ENCODE measurements at places on chromosomes 16 and 17.

DNA sequence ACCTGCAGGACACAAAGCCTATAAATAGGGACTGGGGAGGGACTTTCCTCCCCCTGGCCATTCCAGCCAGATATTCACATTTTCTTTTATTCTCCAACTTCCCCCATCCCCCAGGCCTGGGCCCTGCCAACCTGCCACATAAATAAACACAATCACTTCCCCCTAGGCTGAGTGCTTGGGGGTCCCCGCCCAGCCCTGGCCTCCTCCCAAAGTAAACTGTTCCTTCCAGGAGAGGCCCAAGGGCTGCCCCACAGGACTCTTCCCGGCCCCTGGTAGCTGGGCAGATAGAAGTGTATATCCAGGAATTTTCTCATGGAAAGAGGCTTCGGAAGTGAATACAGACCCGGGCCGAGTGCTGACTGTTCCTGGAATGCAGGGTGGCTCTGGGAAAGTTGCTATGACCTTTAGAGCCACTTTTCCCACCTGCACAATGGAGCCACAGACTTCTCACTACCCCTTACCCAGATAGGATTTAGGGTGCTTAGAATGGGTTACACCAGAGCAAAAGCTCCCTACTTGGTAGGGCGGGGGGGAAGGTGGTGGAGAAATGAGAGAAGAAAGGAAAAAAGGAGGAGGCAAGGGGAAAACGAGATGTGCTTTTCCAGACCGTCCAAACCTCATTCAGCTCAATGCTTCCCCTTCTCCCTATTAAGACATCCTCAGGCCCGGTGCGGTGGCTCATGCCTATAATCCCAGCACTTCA lies 8.5 kb downstream of the CSF3 start:
- DNase-seq, result no peak

DNA sequence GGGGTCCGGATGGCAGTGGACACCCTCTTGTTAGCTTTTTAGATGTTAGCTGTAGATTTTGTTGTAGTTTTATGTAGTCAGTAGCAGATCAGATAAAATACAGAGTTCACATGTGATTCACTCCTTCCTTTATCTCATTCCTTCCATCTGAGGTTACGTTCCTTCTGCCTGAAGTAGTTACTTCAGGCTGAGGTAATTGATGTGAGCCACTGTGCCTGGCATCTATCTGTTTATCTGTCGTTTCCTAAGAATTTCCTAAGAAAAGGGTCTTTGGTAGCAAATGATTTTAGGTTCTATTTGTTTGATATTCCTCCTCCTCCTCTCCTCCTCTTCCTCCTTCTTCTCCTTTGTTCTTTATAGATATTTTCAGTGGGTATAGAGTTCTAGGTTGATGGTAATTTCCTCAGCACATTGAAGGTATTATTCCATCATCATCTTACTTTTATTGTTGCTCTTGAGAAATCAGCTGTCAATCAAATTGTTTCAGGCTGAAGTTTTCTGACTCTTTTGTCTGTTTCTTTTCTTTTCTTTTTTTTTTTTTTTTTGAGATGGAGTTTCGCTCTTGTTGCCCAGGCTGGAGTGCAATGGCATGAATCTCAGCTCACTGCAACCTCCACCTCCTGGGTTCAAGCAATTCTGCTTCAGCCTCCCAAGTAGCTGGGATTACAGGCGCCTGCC lies 29.6 kb upstream of the FBXO47 start:
- no peak for DNase-seq

- DNase-seq, result no peak
These were observed 206.1 kb downstream of the ABCC12 start for GRCh38 chr16:47949714-47950113.

DNA sequence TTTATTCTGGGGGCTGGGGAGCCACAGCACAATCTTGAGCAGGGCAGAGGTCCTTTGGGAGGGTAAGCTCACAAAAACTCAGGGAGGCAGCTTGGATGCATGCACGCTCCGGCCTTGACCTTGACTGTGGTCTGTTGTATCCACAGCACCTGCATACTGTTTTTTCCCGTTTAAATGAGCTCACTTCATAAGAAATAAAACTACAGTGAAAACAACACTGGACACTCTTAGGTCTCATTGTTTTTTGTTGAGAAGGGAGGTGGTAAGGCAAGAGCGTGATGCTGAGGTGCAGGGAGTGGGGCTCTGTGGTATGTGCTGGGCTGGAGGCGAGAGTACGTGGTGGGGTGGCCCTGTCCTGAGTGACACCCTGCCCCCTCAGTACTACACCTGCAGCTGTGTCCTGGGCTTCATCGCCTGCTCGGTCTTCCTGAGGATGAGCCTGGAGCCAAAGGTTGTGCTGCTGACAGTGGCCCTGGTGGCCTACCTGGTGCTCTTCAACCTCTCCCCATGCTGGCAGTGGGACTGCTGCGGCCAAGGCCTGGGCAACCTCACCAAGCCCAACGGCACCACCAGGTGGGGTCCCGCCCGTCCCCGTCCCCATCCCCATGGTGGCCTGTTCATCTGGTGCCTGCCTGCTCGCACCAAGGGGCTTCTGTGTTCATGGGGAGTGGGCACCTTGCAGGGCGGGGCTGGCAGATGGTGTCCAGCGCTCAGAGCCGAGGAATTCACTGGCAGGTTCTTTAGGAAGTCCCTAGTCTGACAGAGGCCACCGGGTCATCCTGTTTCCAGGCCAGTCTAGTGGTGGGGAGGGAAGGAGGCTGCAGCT lies 44.2 kb downstream of the ADCY7 start:
- DNase-seq, result no peak

GRCh38 chr16:84838383-84838948 lies 18.7 kb downstream of the CRISPLD2 start:
- no peak for DNase-seq

GRCh38 chr16:66706506-66706880 lies 9.9 kb upstream of the CMTM4 start:
- DNase-seq, result no peak

- DNase-seq, result no peak
These were observed 45.8 kb upstream of the CIBAR2 start for GRCh38 chr16:85157813-85158742.

DNA sequence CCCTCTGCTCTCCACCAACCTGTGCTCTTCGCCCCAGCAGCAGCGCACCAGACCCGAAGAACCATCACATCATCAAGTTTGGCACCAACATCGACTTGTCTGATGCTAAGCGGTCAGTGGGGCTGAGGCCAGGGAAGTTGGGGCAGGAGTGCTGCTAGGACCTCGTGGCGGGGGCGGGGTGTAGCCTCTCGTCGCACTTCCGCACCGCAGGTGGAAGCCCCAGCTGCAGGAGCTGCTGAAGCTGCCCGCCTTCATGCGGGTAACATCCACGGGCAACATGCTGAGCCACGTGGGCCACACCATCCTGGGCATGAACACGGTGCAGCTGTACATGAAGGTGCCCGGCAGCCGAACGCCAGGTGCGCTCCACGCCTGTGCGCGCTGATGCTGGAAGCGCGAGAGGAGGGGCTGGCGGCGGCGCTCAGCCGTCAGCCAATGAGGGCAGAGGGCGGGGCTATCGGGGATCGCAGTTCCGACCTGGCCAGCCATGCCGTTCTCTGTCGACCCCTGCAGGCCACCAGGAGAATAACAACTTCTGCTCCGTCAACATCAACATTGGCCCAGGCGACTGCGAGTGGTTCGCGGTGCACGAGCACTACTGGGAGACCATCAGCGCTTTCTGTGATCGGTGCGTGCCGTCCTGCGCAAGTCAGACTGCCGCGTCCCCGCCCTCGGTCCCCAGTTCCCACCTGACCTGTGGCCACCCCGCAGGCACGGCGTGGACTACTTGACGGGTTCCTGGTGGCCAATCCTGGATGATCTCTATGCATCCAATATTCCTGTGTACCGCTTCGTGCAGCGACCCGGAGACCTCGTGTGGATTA lies 3.2 kb upstream of the TMEM88 start:
- DNase-seq, result peak; percentile 82

GRCh38 chr17:82973456-82974135 lies 105.8 kb upstream of the METRNL start:
- no peak for DNase-seq

- no peak for DNase-seq
These were observed 396.6 kb upstream of the DYNLRB2 start for GRCh38 chr16:80144191-80144590.

DNA sequence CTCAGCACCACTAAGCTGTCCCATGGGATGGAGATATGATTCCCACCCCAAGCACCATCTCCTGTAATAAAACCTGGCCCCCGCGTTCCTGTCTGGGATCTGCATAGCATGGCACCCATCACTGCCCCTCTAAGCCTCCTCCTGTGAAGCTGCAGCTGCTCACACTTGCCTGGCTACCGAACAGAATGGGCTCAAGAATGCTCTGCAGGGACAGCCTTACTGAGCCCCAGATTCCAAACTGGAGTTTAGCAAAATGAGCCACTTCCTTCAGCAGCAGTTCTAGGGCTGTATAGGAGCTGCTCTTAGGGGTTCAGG lies 256.1 kb downstream of the CPPED1 start:
- no peak for DNase-seq

- DNase-seq, result no peak
These were observed 356.3 kb upstream of the SOX9 start for GRCh38 chr17:71764505-71764904.

DNA sequence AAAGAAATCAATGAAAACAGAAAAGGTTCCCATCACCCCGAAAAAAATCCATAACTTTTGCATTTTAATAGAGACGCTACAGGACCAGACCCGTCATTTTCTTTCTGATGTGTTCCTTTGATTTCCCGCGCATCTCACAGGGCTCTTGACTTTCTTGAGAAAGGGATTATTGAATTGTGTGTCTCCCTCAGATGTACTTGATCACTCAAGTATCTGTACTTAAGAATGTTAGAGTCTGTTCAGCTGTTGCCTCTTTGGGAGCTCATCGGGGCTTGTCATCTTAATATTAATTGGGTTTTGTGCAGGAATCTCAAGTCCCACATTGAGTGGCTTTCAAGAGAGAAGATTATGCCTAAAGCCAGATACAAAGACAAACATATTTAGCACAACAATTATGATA lies 606.4 kb upstream of the SALL1 start:
- DNase-seq, result no peak

DNA sequence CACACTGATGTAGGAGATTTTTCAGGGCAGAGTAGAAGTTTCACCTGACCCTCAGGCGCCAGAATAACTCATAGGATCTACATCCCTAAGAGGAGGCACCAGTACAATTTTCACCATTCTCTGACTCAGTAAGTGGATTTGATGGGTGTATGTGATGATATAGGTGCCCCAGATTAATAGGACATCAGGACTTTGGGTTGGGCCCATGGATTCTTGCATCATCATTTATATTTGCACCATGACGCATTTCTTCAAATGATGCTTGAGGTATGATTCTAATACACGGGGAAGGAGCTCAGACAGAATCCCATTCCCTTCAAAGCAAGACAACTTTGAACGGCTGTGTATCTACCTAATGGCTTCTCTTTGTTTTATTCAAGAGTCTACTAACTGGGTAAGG lies 173.2 kb downstream of the TMEM114 start:
- DNase-seq, result no peak

DNA sequence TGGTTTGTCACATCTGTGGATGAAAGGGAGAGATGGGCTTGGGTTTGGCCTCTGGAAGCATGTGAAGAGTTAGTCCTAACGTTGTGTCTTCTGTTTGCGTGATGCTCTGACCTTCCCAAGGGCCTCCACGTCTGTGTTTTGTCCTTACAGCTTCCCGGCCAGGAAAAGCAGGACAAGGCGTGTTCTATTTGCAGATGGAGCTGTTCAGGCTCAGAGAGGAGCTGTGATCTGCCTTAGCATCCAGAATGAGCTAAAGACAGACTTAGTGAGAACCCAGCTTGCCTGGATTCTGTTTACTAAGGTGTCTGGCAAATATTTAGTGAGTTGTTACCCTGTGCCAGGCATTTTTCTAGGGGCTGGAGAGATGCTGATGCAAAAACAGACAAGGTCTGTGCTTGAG lies 282.1 kb downstream of the CBLN1 start:
- no peak for DNase-seq

- DNase-seq, result no peak
These were observed 100.7 kb downstream of the OR1D5 start for GRCh38 chr17:2962729-2963128.

DNA sequence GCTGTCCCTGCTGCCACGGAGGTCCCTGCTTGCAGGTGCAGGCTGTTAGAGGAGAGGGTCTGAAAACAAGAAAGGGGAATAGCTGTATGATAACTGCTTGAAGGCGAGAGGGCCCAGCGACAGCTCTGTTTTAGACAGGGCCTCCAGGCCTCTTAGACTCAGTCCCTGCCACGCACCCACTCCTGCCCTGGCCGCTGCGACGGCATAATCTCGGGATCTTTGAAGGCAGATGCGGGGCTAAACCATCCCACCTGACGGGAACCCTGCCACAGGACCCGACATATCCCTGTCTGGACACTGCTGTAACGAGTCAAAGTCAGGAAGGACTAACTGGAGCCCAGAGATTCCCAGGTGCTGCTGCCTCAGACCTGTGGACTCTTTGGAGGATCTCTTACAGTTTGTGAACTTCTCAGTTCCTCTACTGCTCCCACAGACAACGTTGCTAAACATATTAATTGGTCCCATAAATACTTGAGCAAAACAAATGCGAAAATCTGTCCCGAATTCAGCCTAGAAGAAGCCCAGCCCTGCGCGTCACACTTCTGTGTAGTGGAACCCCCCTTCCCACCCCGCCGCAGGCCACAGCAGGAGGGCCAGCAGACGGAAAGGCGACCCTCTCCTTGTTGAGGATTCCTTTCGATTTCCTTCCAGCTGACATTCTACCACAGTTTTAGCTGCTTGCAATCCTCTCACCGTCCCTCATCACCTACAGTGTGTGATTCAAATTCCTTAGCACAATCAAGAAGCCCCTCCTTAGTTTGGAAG lies 998 bp upstream of the TMEM11 start:
- no peak for DNase-seq

DNA sequence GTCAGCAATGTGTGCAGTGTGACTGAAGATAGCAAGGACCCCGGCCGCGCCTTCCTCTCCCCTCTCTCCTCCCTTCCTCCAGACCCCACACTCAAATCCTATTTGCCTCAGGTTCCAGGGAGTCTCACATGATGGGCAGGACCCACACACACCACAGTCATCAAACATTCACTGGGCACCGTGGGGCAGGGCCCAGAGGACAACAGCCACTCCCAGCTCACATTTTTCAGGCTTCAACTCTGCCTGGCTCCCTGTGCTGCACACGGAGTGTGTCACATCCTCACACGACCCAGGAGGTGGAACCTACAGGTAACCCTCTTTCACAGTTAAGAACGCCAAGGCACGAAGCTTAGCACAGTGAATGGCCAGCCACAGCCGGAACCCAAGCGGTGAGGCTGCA lies 30.5 kb downstream of the PEMT start:
- DNase-seq, result no peak

All from NCI-H1930 (cell line).